ENCODE measurements at places on chromosomes 7 and 10.

- DNase-seq = no peak
Observed at GRCh38 chr10:84076047-84076388, 63.3 kb upstream of the GHITM start.

- no peak for DNase-seq
Observed at GRCh38 chr7:111150709-111151108, 59.8 kb downstream of the LRRN3 start.

DNA sequence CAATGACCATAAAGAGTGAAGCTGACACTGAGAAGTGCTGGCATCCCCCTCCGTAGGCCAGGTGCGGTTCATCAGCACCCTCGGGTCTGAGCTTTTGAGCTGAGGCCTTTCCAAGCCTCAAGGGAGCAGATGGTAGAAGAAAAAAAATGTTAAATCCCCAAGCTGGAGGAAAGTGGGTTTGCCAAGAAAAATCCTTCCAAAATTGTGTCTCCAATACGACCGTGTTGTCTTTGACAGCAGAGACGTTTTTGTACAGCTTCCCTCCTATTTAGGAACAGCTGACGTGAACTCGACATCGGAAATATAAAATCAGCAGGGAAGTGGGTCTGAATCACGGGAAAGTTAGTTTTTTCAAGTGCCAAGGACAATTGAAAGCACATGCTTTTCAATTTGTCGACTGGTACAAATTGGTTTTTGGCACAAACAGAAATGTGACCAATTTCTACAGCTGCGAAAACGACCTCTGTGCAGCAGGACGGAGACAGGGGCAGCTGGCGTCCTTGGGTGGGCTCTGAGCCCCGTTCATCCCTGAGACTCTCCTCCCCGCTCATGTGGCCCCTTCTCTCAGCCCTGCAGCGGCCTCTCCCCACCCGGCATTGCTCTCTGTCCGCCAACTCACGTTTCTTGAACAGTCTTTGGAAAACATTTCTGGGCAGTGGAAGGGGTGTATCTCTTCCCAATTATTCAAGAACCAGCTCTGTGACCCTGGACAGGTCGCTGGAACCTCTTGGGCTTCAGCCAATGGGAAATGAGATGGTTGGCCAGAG, 89.9 kb downstream of the PAXIP1 start:
- DNase-seq = no peak

- DNase-seq = no peak
Observed at GRCh38 chr7:37068038-37068437, 343.7 kb upstream of the AOAH start.

DNA sequence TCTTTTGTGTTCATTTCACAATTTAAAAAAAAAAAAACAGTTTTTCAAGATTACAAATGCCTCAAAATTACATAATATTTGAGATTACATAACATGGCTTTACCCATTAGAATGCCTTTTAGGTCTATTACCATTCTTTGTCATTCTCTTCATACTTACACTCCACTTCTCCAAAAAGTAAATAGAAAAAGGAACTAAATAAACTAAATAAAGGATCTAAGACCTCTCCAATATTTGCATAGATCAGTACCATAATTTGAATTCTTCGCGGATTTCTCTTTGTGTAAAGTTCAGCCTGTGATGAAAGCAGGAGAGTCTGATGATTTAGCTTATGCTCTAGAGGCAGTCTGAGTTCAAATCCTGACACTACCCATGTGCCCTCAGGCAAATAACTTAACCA, 56.4 kb upstream of the C1GALT1 start:
- no peak for DNase-seq

DNA sequence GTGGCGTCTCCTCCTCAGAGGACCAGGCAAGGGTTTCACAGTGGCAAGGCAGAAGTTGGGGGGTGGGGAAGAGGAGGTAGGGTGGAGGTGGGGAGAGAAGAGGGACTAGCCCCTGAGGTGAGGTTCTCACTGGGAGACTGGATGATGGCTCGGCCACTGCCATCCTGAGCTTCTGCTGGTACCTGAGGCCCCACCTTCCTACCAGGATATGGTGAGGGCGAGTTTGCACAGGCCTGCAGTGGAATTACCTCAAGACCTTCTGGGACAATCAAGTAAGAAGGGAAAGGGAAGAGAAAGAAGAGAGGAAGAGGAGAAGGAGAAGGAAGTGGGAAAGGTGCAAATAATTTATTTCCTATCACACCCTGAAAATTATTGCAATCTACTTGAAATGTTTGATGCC, 111.8 kb upstream of the GDF10 start:
- DNase-seq = no peak

GRCh38 chr10:71717551-71717951, 2.0 kb downstream of the C10orf105 start:
- no peak for DNase-seq

GRCh38 chr10:3238115-3238871, 65.7 kb upstream of the PITRM1 start:
- no peak for DNase-seq

- no peak for DNase-seq
Observed at GRCh38 chr10:97503406-97503805, 4.7 kb downstream of the UBTD1 start.

GRCh38 chr7:110056331-110056730, 1034.6 kb upstream of the LRRN3 start:
- no peak for DNase-seq

DNA sequence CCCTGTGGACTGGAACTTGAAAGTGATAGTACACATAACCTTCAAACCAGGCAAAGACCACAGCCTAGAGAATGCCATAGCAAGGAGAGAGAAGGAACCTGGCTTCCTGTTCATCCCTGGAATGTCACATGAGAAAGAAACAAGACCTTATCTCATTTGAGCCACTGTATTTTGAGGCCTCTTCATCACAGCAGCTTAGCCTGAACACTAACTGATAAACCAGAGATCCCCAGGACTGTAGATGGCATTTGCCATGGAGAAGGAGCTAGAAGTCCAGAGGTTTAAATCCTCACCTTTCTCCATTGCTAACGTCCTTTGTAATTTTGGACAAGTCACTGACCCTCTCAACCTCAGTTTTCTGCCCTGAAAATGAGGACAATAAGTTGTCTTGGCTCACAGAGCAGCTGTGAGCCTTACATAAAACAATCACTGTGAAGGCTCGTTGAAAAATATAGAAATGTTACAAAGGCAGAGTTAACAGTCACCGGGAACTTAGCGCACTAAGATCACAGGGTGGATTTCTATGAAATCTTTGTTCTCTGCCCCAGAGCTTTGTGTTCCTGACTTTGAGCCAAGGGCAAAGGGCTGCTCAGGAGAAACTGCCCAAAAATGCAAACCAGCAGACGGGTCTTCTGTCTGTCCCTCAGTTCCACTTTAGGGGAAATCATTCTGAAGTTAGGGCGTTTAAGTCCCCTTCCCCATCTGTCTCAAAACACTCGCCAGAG, 197.0 kb downstream of the USP6NL start:
- no peak for DNase-seq

GRCh38 chr7:77529279-77529678, 7.8 kb upstream of the PTPN12 start:
- DNase-seq = no peak

DNA sequence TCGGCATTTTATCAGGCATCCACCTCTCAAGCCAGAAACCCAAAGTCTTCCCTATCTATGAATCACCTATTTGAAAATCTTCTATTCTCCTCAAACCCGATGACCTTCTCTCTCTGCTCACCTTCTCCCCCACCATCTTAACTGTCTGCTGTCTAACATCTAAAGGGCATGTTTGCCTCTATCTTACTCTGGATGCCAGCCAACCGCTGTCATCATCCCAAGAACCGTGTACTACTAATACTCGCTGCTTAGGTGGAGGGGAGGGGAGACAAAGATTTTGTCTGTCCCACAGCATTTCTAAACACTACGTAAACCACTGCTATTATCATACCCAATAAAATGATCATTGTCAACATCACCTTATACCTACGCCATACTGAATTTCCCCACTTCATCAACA, 29.5 kb downstream of the PAXIP1 start:
- DNase-seq = no peak

- no peak for DNase-seq
Observed at GRCh38 chr7:158706273-158706704, 1.7 kb upstream of the NCAPG2 start.

- no peak for DNase-seq
Observed at GRCh38 chr10:72729528-72729927, 37.6 kb downstream of the MCU start.

GRCh38 chr7:112881-113280, 79.5 kb upstream of the FAM20C start:
- no peak for DNase-seq

DNA sequence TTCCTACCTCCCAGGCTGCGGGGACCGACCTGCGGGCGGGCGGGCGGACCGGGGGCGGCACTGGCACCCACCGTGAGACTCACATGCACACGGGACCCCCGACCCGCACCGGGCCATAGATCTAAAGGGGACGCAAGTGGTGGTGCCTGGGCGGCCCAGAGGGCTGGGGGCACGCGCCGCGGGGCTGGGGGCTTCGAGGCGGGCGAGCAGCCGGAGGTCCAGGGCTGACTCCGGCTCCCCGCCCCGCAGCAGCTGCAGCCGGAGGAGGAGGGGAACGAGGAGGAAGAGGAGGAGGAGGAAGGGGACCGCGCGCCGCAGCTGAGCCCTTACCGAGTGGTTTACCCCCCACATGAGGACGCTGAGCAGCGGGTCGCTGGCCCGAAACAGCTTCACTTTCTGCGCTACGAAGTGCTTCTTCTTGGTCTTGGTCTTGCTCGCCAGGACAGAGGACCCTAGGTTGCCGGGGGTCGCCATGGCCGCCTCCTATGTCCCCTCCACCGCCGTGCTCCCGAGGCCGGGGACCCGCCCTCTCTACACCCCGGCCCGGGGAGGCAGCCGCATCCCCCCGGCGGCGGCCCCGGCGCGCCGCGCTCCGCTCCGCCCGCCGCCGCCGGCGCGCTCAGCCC, 412 bp downstream of the PIP4K2A start:
- DNase-seq = no peak

DNA sequence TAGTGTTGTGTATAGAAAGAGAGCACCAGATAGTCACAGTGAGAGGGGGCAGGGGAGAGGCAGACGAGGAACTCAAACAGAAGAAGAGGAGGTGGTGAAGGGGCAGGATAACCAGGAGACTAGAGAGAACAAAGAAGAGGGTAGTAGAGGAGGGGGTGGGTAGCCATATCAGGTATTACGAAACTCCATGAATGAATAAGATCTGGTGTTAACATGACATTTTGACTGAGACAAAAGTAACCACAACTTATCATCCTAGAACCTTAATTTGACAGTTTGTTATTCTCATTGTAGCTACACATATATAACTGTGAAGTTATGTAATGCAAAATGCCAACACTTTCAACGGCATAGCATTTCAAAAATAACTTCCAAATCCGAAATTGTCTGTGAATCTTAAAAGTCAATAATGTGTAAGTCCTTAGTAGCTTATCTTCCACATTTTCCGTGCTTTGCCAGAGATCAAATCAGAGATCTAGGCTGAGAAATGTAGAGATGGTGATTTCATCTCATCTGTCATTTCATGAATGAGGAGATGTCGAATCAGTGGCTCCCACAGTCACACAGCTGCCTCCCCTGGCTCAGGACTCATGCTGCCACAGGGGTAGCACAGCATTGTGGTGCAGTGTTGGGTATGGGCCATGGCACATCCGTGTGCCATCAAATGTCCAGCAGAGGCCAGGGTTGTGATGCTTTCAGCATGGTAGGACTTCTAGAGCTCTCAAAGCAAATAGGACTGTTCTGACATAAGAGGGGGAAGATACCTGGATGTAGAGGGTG, 202.1 kb downstream of the HECW1 start:
- no peak for DNase-seq

GRCh38 chr10:118732245-118733165, 22.3 kb downstream of the CACUL1 start:
- DNase-seq = no peak

- DNase-seq = no peak
Observed at GRCh38 chr10:62742536-62743061, 61.9 kb upstream of the ADO start.

- no peak for DNase-seq
Observed at GRCh38 chr10:133359554-133359971, 1.7 kb upstream of the FUOM start.

GRCh38 chr7:150717814-150718420, 1.5 kb downstream of the GIMAP1 start:
- no peak for DNase-seq

DNA sequence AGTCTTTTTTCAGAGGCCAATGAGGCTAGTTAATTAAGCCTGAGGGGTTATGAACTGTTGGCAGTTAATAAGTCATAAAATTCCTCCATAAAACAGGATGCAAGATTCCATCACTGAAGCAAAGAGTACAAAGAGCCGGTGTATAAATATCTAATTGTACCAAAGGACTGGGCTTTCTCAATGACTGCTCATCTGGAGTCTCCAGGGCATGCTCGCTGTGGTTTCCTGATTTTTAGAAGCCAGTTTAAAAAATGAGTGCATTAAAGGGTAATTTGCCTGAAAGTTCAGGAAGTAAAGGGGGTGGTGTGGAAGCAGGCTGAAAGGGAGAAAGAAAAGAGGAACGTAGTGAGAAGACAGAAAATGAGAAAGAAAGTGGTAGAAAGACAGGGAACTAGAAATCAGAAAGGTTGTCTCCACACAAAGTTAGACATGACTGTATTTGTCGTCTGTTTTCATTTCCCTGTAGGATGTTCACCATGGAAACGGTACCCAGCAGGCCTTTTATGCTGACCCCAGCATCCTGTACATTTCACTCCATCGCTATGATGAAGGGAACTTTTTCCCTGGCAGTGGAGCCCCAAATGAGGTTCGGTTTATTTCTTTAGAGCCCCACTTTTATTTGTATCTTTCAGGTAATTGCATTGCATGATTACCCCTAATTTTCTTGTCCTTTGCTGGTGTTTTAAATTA, 282.3 kb downstream of the TWIST1 start:
- DNase-seq = no peak

GRCh38 chr7:142452791-142453190, 194.9 kb upstream of the PRSS58 start:
- no peak for DNase-seq

DNA sequence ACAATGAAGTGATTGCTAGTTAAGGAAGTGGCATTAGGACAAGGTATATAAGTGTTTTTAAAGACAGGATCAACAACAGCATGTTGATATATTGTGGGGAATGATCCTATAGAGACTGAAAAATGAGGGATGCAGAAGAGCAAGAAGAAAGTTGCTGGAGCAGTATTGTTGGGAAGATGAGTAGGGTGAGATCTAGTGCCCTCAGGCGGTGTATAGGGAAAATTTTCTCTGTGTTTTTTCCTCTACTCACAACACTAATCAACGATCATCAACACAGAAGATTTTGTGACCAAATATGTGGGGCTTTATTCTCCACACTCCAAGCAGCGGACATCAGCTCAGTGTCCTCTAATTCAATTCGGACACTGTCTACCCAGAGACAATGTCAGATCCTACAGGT, 9.6 kb upstream of the PTTG1IP2 start:
- DNase-seq = peak; percentile 22
